ENCODE measurements at places on chromosomes 1 and 21. TPM values are rescaled to one million over a fixed set of nuclear protein-coding genes. Genes with fewer than 3 reads are reported as not detected.

RORC gene
- not detected for total RNA-seq

PIK3R3 gene
- 2.2 TPM for total RNA-seq

DNA sequence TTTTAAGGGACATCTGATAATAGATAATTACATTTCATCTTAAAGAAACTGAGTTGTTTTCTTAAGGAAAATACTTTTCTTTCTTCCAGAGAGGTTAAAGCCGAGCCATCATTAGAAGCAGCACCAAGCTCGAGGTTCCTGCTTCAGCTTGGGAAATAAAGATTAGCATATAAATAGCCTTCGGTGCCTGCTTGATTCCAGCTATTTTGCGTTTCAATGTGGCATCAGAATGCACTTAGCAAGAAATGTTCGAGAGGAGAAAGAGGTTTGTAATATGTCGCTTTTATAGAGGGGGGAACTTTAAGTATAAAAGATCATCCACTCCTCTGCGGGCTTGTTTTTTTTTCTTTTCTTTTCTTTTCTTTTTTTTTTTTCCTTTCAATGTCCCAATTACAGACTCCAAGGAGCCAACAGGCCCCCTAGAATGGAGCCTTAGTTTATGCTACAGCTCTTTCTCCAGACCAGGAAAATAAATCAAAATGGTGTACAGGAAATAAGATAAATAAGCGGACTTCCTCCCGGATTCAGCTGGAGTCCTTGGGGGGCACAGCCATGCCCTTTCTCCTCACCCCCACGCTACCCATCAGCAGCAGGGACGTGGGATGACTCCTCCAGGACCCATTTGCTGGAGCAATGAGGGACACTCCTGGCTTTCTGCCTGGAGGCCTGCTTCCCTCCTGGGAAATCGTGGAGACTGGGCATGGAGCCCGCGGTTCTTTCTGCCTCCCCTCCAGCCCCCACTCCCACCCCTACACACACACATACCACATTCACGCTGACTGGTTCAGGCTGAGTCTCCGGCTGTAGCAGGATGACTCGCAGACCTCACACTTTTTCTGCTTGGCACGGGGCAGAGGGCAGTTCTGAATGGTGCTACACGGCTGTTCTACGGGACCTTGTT lies 131.6 kb downstream of the RRAGC start:
- DNase-seq = no peak

DNA sequence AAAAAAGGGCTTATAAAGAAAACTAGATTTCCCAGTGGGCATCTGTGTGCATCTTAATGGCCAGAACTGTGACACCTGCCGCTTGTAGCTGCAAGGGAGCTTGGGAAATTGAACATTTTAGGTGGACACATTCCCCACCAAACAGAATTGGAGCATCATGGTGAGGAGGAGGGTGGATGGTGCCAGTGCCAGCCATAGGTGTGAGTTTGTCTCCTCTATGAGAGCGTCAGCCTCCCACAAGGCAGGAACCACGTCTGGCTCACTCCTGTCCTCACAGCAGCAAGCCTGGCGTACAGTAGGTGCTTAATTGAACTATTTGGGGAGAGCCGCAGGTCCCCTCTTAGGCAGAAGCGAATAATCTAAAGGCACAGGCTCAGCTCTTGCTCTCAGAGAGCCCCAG lies 124.5 kb upstream of the TMEM51 start:
- no peak for DNase-seq

HTR6 gene
- total RNA-seq = not detected

FMO1 gene
- not detected for total RNA-seq

TIE1 gene
- not detected for total RNA-seq

DNA sequence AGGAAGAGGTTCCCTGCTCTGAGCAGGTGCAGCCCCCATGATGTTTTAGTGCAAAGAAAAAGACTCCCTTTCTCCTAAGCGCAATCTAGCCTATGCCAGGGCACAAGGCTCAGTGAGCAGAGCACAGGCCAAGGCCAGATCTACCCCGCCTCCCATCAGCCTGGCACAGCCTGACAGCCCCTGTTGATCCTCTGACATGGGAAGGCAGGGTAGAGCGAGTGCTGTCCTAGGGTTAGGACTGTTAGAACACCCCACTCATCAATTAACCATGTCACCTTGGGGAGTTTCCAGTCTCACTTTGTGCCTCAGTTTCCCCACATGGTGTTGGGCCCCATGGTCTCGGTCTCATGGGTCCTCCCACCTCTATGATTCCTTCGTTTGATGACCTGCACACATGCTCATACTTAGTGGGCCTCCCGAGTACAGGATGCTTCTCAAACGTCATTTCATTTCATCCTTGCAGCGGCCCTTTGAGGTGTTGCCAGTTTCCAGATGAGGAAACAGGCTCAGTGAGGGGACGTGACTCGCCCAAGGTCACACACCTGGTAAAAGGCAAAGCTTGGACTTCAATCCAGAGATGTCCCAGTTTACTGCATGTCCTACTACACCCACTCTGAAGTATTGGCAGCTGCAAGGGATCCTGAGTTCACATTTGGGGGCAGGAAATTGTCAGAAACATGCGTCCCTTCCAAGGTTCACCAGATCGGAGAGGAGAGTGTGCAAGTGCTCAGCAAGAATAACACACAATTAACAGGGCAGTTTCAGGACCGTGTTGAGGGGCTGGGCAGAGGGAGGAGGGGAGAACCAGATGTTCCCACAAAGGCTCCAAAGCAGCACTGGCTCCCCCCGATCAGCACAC lies 213.3 kb downstream of the TRABD2B start:
- DNase-seq = no peak

GRCh38 chr1:12572522-12572921 lies 45.5 kb downstream of the DHRS3 start:
- no peak for DNase-seq

DNA sequence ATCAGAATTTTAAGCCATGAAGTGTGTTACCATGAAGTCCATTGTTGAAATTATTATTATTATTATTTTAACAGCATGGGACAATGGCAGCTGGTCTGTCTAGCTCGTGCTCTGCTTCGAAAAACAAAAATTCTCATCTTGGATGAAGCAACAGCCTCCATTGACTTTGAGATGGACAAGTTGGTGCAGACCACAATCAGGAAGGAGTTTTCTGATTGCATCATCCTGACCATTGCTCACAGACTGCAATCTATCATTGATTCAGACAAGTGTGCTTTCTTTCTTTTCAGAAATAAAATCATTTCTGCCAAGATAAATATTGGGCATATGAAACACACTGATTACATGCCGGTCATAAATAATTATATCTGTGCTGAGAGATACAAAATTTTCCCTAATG lies 21.0 kb downstream of the HSPA13 start:
- DNase-seq = no peak

LCE3D gene
- not detected for total RNA-seq

S100A1 gene
- total RNA-seq = 18.1 TPM

DNA sequence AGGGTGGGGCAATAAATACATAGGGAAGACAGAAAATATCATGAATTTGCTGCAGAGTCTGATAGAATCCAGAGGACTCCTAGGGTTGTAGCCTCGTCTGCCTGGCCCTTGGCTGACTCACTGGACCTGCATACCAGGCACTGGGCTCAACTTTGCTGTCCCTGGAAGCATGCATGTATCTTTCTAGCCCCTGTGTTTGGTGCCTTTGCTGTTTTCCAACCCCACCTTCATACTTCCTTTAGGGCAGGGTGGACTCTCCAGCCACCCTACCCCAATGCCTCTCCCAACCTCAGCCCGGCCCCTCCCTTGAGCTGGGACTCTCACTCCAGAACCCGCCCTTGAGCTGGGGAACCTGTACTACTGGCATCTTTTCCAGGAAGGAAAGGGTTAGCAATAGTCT lies 1.2 kb downstream of the RAB25 start:
- no peak for DNase-seq

IVL gene
- total RNA-seq = not detected

CYP4A22 gene
- total RNA-seq = not detected

SPATA17 gene
- total RNA-seq = 1.1 TPM

RHD gene
- not detected for total RNA-seq

GRCh38 chr1:103441342-103441741 lies 84.2 kb upstream of the RNPC3 start:
- DNase-seq = no peak

RPE65 gene
- total RNA-seq = not detected

ACOT11 gene
- total RNA-seq = 4.0 TPM

GRCh38 chr21:38918607-38919346 lies 113.0 kb downstream of the ETS2 start:
- DNase-seq = no peak

Data from Caco-2 (cell line).